Cardiac fibroblast (primary cell): ENCODE measurements at places on chromosomes 2 and 18.

DNA sequence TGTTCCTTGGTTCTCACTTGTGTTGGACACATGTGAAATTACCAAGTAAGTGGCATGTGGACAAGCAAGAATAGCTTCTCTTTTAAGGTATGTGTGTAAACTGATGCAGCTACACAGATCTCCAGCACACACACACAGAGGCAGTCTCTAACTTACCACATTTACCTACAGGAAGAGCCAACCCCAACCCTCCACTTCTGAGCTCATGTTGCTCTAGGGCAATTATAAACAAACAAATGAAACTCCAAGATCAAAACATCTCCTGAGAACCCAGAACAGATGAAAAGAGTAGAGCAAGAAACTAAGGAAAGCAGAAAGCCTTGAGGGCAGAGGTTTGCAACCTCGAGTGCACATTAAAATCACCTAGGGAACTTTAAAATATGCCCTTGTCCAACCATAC, 16.0 kb upstream of the TMEM37 start:
- DNase-seq = no peak

DNA sequence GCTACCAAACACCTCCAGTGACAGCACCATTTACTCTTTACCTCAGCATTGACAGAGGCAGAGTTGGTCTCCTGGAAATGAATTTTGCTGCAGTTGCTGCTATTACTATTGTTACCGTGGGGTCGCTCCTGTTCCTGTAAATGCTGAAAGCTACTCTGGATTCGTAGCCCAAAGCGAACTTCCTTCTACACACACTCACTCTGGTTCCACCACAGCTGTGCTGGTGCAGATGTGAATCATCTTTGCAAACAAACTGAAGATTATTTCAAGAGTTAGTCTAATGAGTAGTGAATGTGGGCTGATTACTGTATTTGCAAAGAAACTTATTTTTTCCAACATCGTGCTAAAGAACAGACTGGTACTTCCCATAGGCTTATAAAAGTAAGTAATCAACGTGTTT, 304.0 kb downstream of the LPIN1 start:
- DNase-seq = peak; percentile 31

DNA sequence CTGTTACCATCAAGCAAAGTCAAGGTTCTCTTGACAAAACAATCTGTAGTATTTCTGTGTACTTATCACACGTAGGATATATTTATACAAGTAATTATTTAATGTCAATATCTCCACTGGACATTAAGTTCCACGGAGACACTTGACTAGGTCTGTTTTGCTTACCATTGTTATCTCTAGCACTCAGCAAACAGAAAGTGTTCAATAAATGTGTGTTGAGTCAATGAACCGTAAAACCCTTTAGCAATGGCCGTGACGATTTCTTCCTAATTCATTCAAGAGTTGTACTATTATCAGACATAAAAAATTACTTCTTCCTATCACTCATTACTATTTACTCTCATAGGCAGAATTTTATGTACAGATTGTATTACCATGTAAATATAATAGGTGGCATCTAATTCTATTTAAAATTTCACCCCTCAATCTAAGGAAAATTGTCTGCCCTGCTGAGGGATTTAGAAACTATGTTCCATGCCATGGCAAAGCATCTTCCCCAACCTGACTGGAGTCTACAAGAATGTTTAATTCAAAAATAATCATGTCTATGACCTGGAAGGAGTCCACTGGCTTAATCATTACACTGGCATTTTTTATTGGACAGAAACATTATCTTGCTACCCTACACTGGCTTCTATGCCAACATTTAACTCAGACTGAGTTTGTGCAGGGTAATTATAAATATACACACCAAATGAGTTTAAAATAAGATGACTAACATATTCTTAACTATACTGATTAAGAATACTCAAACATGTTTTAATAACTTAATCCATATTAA, 301.9 kb downstream of the ZEB2 start:
- DNase-seq = no peak

- peak; percentile 72 for DNase-seq
Observed at GRCh38 chr2:69704446-69704845, 37.5 kb upstream of the ANXA4 start.

- DNase-seq = peak; percentile 40
Observed at GRCh38 chr2:212421556-212422334, 116.9 kb downstream of the ERBB4 start.

DNA sequence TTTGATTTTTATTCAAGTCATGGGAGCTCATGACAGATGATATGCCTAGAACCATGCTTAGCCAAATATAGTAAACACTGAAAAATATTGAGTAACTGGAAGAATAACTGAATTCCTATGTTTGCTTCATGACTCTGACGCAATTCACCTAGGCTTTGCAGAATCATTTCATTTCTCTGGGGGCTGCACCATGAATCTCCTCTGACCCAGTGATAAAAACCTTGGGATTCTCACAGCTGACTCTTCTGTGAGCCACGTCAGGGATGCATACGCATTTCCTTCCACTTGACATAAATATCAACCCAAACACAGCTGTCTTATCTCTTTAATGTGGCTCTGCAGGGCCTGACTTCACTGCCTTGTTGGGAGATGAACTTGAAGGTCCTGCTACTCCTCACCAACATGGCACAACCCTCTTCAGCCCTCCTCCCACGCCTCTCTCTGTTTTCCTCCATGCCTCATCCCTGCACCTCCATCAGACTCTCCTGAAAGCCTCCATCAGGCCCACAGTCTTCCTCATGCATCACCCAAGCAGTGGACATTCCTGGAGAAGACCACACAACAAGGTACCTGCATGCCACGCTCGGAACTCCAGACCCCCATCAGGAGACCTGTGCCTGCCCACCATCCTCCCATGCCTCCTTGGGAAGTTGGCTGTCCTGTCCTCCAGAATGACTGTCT, 29.8 kb downstream of the COL6A3 start:
- DNase-seq = peak; percentile 95

GRCh38 chr2:3249476-3249962, 128.1 kb downstream of the EIPR1 start:
- DNase-seq = no peak

DNA sequence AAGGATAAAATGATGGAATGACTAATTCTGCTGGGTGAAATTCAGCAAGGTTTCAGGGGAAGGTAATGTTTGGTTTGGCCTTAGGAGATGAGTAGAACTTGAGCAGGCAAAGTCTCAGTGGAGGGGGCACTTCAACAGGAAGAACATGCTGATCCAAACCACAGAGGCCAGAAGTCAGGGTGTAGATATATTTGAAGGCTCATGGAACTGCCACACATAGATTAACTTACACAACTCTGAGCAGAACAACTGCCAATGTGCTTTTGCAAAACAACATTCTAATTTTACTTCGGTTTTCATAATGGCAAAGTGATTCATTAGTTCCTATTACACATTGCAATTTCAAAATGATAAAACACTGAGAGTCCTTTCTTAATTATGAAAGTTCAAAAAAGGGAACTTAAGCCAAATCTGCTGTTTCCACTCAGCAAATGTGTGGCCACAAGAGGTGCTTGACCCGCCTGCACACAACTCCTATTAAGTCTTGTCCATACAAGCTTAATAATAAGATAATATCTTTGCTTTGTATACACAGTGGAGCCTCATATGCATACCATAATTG, 284.8 kb downstream of the MREG start:
- peak; percentile 98 for DNase-seq

DNA sequence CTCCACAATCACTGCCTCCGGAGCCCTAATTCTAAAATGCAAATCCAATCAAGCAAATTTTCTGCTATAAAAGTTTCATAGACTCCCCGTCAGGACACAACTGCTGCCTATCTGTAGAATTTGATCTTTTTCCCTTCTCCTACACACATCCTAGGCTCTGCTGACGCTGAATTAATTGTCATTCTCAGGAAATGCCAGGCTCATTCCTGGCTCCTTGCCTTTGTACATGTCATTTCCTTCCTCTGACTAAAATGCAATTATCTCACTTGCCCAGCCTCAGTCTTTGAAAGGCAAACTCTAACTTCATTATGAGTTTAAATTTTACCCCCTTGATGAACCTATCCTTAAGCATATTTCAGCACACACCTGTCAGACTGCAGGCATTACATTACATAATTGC, 844.9 kb upstream of the CRIM1 start:
- DNase-seq = no peak

GRCh38 chr2:3377279-3377611, 373 bp downstream of the EIPR1 start:
- peak; percentile 64 for DNase-seq

DNA sequence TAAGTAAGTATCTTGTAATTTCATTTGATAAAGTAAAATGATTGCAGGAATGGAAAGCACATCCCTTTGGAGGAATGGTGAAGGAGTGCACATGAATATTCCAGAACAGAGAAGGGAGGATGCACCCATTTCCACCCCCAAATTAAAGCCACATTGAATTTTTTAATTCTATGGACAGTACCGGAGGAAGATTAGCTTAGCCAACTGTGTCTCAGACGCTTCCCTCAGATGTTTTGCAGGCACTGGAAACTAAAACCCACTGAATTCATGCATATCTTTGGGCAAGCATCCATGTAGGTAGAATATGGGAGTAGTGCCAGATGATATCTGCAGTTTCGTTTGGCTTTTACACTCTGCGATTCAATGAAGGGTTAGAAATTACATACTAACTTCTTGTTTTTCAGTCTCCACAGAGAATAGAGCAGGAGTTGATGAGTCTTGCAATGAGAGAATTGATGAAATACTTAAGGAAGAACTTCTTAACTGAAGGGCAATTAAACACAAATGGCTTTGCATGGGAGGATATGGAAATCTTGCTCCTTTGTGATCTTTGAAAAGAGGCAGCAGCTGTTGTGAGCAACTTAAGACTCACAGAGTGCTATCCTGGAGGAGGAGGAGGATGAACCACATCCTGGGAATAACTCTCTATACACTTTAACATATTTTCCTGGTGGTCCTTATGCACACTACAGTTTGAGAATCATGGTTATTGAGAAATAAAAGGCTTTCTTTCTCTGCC, 71.7 kb upstream of the MYO3B start:
- no peak for DNase-seq

DNA sequence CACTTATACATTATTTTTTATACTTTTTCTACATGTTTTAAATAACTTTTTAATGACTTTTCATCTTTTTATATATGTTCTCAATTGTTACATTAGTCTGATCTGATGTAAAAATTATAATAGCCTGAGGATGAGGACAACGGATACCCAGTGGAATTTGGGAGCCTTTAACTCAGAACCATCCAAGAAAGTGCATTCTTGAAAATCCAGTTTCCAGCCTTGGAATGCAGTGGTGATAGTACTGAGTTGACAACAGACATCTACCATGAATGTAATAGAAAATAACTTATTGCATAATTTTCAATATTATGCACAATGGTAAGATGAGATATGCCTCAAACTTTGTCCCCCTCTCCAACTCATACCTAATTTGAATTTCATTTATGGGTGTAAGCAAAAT, 120.7 kb upstream of the ZC3H15 start:
- DNase-seq = peak; percentile 7

GRCh38 chr2:22957446-22957845, 427.5 kb upstream of the KLHL29 start:
- DNase-seq = no peak

GRCh38 chr2:310994-311393, 23.1 kb upstream of the ALKAL2 start:
- no peak for DNase-seq

- DNase-seq = peak; percentile 95
Observed at GRCh38 chr2:38720613-38721241, 30.4 kb downstream of the SRSF7 start.

DNA sequence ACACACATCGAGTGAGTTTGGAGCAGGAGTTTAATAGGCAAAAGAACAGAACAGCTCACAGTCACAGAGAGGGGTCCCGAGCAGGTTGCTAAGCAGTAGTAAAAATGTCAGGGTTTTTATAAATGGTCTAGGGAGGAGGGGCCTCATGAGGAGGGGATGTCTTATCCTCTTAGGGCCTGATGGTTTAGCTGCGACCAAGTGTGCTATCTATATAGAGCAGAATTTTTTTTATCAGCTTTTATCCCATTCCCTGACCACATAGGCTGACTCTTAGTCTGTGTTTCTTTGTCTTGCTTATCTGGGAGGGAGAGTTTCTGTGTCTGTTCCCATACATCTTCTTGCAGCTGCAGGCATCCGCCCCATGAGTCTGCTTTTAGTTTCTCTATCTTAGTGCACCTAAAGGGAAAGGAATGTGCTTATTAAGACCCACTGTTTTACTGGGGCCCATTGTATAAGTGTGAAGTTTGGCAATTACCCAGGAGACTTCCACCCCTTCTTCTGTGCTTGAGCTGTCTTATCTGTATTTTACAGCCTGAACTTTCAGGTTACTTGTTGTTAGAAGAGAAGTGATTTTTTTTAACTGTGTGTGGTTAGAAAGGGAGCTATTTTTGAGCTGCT, 30.4 kb upstream of the GMCL1 start:
- DNase-seq = peak; percentile 84
